ENCODE measurements at places on chromosomes 11 and 22.

- no peak overlapping the region for H3K4me3 ChIP-seq
- H3K27ac ChIP-seq, result no peak overlapping the region
- H3K36me3 ChIP-seq, result no peaks in the 10 kb centered on the region
- H3K4me1 ChIP-seq, result peaks cover 2% of the 10 kb centered on the region
- no peaks in the 10 kb centered on the region for H3K27me3 ChIP-seq
Observed at GRCh38 chr11:115347106-115347505, 157.1 kb downstream of the CADM1 start.

DNA sequence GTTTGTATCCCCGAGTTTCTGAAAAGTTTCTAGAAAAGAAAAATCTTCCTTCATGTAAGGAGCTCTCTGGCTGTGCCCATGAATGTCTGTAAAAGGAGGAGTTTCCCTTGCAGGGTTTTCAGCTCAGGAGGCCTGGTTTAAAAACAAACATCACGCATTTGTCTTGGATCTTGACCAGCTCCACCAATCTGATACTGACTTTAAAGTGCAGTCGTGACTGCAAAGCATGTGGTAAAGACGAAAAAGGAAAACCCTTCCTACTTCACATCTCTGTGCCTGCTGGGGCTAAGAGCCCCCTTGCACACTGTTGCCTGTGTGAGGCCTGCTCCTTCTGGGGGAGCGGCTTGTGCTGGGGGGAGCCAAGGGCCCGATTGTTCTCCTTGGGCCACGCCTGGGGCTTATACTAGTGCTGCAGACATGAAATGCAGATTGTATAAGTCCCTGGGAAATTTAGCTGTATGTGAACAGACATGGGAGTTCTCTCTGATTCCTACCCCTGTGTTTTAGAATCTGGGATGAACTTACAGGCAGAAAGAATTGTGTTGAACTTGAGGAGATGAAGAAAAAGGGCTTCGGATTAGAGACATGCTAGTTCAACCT is 62.1 kb downstream of the ADAMTS15 start:
- DNase-seq, result peak; percentile 77
- H3K4me1 ChIP-seq, result peaks cover 4% of the 10 kb centered on the region
- H3K36me3 ChIP-seq, result no peaks in the 10 kb centered on the region
- H3K27me3 ChIP-seq, result no peaks in the 10 kb centered on the region
- H3K4me3 ChIP-seq, result no peak overlapping the region
- H3K27ac ChIP-seq, result no peak overlapping the region

DNA sequence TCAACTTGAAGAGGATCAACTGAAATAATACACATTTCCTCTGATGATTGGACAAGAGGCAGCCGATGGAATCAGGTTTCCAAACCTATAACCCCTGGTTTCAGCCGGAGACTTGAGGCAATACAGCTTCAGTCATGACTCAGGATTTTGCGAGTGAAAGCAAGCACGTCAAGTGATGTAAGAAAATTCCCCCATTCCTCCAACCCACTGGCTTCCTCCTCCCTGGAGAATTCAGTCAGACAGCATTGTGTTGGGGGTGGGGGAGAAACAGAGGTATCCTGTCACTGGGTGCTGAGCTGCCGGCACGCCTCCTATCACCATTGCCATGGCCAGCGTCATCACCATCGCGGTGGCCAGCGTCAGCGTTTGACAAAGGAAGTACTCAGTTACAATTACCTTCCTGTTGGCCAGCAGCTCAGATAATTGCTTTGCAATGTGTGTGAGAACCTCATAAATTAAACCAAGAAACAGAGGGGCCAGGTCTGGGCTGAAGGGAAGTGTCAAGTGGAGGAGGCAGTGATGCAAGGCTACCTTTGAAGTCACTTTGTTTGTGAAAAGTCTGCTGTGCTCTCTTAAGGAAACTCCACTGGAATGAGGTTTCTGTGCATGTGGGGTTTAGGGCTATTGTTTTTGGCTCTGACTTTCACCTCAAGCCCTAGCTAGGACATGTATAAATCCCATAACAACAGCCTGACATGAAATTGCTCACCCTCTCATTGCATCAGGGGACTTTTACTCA is 50.2 kb downstream of the LIF start:
- H3K4me3 ChIP-seq, result no peak overlapping the region
- H3K27ac ChIP-seq, result peak overlapping the region; percentile 90
- H3K36me3 ChIP-seq, result no peaks in the 10 kb centered on the region
- peaks cover 20% of the 10 kb centered on the region for H3K4me1 ChIP-seq

- H3K27me3 ChIP-seq, result no peaks in the 10 kb centered on the region
- peak overlapping the region; percentile 89 for H3K27ac ChIP-seq
- H3K4me1 ChIP-seq, result peaks cover 49% of the 10 kb centered on the region
Observed at GRCh38 chr22:19086417-19086816, 35.8 kb downstream of the DGCR2 start.

DNA sequence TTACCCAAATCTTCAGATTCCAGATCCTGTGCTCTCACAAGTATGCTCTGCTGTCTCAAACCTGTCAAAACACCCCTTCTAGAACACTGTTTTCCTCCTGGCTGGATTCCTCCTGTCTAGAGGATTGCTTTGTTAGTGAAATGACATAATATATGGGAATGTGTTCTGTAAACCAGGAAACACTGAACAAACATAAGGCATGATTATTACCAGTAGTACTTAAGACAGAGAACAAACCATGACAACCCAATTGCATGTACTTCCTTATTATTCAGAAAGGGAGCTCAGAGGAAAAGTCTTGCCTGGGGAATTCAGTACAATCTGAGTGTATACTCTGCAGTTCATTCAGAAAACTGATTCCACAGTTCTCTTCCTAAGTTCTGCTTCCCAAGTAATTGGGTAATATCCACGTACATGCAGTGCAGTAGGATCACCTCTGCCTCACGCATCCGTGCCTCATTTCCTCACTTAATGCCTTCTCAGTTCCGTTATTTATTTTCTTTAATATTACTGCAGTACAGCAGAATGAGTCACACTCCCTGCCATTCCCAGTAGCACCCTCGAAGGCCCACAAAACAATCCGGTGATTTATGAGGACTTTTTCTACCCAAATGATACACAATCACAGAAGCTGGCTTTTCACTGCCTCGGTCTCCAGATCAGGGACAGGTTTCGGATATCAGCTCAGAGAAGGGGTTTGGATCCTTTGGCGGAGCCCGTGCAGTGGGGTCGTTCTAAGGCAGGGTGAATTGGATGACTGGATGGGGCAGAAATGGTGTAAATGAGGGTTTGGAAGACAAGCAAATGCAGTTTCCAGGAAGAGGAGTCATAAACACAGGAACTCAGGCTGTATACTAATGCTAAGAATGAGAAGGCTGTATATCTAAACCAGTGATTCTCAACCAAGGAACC is 896.9 kb downstream of the KCNA4 start:
- no peak overlapping the region for H3K4me3 ChIP-seq
- no peaks in the 10 kb centered on the region for H3K36me3 ChIP-seq
- H3K27me3 ChIP-seq, result no peaks in the 10 kb centered on the region
- no peak overlapping the region for H3K27ac ChIP-seq
- no peaks in the 10 kb centered on the region for H3K4me1 ChIP-seq
- no peak for DNase-seq

DNA sequence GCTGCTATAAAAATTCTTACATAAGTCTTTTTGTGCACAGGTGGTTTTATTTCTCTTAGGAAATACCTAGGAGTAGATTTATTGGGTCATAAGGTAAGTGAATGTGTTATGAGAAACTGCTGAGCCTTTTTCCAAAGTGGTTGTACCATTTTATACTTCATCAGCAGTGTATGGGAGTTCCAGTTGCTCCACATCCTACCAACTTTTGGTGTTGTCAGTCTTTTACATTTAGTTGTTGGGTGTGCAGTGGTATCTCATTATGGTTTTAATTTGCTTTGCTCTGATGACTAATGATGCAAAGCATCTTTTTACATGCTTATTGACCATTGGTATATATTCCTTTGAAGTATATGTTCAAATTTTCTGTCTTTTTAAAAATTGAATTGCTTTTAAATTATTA is 3.1 kb downstream of the CAT start:
- H3K27me3 ChIP-seq, result no peaks in the 10 kb centered on the region
- peaks cover 7% of the 10 kb centered on the region for H3K4me1 ChIP-seq
- no peak overlapping the region for H3K27ac ChIP-seq
- no peaks in the 10 kb centered on the region for H3K36me3 ChIP-seq

GRCh38 chr11:109658190-109658589 is 236.2 kb downstream of the C11orf87 start:
- H3K4me1 ChIP-seq, result no peaks in the 10 kb centered on the region
- no peak overlapping the region for H3K4me3 ChIP-seq
- DNase-seq, result peak; percentile 44

DNA sequence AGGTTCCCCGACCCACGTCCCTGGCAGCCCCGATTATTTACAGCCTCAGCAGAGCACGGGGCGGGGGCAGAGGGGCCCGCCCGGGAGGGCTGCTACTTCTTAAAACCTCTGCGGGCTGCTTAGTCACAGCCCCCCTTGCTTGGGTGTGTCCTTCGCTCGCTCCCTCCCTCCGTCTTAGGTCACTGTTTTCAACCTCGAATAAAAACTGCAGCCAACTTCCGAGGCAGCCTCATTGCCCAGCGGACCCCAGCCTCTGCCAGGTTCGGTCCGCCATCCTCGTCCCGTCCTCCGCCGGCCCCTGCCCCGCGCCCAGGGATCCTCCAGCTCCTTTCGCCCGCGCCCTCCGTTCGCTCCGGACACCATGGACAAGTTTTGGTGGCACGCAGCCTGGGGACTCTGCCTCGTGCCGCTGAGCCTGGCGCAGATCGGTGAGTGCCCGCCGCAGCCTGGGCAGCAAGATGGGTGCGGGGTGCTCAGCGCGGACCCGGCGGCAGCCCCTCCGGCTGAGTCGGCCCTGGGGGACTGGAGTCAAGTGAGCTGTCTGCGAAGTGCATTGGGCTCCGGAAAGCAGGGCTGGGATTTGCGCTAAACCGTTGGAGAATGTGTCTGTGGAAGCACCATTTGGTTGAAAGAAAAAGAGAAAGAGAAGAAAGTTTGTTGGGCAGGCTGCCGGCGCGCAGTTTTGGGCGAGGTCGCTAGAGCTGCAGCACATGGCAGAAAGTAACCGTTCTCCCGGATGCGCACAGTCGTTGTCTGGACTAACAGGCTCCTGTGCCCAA is at the start of gene CD44:
CD44 (plus strand) TSS at position 229 of the 779 bp plus-strand sequence; CDS start at position 362, 133 bp downstream.
- H3K4me3 ChIP-seq, result peak within 1 kb of the TSS; percentile 77
- no peaks in the 10 kb centered on the region for H3K27me3 ChIP-seq
- H3K4me1 ChIP-seq, result peaks cover 53% of the 10 kb centered on the region
- H3K36me3 ChIP-seq, result peaks cover 5% of the 10 kb centered on the region
- peak within 1 kb of the TSS; percentile 96 for H3K27ac ChIP-seq

DNA sequence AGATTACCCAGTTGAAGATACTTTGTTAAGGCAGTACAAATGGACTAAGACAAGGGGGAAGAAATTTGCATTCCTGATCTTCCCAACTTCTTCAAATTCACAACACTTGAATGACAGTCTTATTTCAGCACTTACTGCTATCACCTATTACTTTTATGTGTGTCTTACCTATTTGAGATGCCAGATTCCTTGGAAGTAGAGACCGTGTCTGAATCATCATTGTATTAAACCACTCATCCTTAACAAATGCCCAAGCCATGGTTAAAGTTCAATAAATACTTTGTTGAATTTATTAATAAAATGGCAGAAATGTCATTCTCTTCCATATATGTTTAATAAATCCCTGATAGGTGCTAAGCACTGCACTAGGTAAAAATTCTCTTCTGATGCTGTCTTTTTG is 18.3 kb downstream of the SC5D start:
- H3K4me1 ChIP-seq, result no peaks in the 10 kb centered on the region
- DNase-seq, result no peak
- peaks cover 4% of the 10 kb centered on the region for H3K36me3 ChIP-seq
- H3K4me3 ChIP-seq, result no peak overlapping the region

DNA sequence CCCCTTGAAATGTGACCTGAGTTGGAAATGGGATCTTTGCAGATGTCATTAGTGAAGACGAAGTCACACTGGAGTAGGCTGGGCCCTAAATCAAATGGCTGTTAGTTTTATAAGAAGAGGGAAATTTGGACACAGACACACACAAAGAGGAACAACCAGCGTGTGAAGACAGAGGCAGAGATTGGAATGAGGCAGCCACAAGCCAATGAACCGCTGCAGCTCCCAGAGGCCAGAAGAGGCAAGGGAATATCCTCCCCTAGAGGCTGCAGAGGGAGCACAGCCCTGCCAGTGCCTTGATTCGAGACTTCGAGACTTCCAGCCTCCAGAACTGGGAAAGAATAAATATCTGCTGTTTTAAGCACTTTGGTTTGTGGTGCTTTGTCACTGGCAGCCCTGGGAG is 484.5 kb downstream of the MN1 start:
- H3K27ac ChIP-seq, result no peak overlapping the region
- no peak overlapping the region for H3K4me3 ChIP-seq
- no peaks in the 10 kb centered on the region for H3K4me1 ChIP-seq

DNA sequence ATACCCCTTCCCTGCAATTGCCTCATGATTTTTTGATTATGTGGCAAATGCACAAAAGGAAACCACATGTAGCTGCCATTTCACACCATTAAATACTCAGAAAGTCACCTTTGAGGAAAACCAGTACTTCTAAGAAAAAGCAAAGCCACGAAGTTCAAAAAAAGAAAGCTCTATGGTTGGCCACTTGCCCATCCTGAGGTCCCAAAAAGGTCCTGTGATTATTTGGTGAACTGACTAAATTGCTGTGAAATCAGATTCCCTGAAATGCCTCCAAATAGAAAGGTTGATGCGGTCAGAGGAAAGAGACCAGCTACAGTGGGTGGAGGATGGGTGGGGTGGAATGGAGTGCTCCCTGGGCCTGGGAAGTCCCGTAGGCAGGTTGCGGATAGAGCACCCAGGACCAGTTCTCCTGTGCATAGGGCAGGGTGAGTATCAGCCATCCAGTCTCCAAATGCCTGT is 26.9 kb downstream of the MRPL16 start:
- no peak for DNase-seq
- peaks cover 5% of the 10 kb centered on the region for H3K4me1 ChIP-seq
- no peak overlapping the region for H3K4me3 ChIP-seq
- H3K27me3 ChIP-seq, result no peaks in the 10 kb centered on the region
- H3K36me3 ChIP-seq, result peaks cover 37% of the 10 kb centered on the region

- H3K27me3 ChIP-seq, result no peaks in the 10 kb centered on the region
- H3K4me3 ChIP-seq, result no peak overlapping the region
- H3K4me1 ChIP-seq, result no peaks in the 10 kb centered on the region
- no peak for DNase-seq
- H3K36me3 ChIP-seq, result no peaks in the 10 kb centered on the region
- H3K27ac ChIP-seq, result no peak overlapping the region
Observed at GRCh38 chr22:45837508-45837907, 139.5 kb downstream of the WNT7B start.

GRCh38 chr11:46457021-46457420 is 65.4 kb upstream of the CHRM4 start:
- H3K4me3 ChIP-seq, result no peak overlapping the region
- no peak overlapping the region for H3K27ac ChIP-seq
- no peaks in the 10 kb centered on the region for H3K27me3 ChIP-seq
- DNase-seq, result no peak

All from left lung (tissue), 14 donors.